ENCODE measurements at places on chromosomes 3 and 15. TPM values are rescaled to one million over a fixed set of nuclear protein-coding genes. Genes with fewer than 3 reads are reported as not detected.

GRCh38 chr3:175656461-175656860, 797.3 kb downstream of the NAALADL2 start:
- no peak for DNase-seq

GRCh38 chr3:171480526-171480925, 20.3 kb upstream of the TNIK start:
- DNase-seq, result no peak

DNA sequence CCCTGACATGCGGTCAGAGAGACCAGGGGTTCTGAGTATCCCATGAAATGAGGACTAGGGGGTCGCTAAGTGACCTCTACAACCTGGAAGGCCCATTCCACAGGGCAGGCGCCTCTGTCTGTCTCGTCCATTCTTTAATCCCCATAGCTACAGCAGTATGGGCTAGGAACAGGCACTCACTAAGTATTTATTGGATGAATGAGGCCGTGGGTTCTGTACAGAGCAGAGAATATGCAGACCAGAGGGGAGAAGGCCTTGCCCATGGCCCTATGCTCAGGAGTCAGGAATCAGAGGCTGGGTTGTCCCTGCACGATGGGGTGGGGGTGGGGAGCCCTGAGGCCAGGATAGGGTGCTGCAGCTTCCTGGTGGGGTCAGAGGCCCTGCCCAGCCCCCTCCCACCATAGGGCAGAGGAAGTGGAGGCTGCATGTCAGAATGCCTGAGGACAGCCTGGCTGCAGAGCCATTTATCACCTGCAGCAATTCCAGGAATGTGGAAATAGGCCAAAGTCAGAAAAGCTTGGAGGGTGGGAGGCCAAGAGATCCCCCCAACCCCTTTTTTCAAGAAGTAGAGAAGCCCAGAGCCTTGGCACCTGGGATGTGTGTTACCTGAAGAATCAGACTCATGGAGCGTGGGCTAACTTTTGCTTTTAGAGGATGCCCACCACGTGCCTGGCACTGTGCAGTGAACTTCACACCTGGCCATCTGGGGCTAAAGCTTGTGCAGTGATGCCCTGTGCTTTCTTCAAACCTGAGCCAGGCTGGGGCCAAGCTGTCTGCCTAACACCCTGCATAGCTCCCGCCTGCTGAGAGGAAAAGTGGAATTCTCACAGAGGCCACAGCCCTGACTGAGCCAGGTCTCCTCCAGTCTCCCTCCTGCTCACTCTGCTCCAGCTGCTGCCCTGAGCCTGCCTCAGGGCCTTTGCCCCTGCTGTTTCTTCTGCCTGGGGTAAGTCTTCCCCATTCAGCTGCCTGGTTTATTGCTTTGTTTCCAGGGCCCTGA, 109.4 kb downstream of the WNT7A start:
- DNase-seq, result peak; percentile 64

DNA sequence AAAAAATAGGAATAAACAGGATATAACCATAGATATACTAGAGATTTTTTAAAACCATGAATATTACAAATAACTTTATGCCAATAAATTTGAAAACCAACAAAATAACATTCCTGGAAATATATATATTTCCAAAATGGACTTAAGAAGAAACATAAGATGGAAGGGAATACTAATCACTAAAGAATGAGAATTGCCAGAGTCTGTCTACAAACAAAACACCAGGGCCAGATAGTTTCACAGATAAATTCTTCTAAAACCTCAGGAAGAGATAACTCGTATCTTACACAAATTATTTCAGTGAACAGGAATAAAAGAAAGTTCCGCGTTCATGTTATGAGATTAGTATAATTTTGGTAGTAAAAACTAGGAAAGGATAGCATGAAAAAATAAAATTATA, 107.3 kb downstream of the HERC1 start:
- DNase-seq, result no peak

- DNase-seq, result no peak
Measured at GRCh38 chr3:62229211-62229610, 144.1 kb downstream of the FEZF2 start.

DNA sequence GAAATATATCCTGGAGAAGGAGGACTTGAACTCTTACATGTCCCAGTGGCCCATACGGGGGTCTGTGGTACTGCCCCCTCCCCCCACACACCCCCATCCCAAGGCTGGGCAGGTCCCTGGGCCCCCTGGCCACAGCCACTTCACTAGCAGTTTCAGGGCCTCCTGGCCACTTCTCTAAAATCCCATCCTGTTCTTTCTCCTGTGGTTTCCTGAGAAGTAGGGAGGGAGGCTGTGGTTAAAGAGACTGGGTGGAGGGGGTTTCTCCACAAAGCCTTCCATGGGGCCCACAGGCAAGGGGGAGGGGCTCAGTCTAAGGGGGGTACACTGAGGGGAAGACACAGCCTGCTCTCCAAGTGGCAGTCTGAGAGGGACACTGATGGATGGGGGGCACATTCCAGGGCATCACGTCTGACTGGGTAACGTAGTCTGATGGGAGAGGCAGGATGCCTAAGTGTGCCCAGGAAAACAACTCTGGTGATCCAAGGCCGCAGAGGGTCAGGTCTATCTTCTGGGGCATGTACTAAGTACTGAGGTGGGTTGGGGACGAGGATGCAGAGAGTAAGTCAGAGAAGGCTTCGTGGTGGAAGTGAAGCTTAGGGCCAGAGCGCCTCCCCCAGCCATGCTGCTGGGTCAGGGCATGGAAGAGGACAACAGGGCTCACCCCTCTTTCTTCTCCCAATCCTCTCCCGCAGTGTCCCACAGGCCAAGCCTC, 48.0 kb upstream of the C15orf39 start:
- DNase-seq, result no peak

DNA sequence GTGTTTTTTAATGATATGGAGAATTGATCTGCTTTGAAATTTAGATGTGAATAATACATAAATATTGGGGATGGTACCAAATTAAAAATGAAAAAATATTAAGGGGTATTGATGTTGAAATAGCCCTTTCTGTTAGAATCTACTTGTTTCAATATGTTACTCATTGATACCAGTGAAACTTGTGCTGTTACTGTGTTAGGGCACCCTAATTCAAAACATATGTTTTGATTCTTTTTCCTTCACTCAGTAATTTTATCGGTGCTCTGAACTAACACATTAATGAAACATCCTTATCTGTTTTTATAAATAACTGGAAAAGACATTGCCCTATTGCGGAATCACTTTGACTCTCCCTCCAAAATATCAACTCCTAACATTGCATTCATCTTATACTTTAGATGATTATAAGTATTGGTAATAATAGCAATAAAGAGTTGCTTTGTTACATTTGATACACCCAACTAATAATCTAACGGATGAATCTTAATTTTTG, 52.0 kb upstream of the CCNB2 start:
- DNase-seq, result no peak

- no peak for DNase-seq
Measured at GRCh38 chr3:144816323-144816722, 844.7 kb downstream of the DIPK2A start.

DNA sequence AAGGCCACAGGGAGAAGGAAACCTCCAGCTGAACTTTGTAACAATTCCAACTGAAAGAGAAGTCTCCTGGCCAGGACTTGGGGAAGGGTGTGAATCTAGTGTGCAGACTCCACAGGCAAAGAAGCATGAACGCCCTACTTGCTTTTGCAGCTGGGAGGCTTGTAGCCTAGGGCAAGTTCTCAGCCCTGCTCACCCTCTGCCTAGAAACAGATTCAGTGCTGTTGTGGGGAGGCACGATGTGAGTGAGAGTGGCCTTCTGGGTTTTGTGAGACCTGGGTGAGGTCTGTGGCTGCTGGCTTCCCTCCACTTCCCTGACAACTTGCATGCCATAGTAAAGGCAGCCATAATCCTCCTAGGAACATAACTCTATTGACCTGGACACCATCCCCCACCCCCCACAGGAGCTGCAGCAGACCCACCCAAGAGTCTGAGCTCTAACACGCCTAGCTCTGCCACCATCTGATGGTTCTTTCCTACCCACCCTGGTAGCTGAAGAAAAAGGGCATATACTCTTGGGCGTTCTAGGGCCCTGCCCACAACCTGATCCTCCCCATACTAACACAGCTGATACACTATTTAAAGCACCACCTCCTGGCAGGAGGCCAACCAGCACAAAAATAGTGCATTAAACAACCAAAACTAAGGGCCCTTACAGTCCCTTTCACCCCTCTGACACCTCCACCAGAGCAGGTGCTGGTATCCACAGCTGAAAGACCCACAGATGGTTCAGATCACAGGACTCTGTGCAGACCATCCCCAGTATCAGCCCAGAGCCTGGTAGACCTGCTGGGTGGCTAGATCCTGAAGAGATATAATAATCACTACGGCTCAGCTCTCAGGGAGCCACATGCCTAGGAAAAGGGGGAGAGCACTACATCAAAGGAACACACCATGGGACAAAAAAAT, 426.5 kb downstream of the IGSF11 start:
- no peak for DNase-seq

GRCh38 chr3:126389112-126389793, 5.5 kb upstream of the CFAP100 start:
- DNase-seq, result peak; percentile 95

DNA sequence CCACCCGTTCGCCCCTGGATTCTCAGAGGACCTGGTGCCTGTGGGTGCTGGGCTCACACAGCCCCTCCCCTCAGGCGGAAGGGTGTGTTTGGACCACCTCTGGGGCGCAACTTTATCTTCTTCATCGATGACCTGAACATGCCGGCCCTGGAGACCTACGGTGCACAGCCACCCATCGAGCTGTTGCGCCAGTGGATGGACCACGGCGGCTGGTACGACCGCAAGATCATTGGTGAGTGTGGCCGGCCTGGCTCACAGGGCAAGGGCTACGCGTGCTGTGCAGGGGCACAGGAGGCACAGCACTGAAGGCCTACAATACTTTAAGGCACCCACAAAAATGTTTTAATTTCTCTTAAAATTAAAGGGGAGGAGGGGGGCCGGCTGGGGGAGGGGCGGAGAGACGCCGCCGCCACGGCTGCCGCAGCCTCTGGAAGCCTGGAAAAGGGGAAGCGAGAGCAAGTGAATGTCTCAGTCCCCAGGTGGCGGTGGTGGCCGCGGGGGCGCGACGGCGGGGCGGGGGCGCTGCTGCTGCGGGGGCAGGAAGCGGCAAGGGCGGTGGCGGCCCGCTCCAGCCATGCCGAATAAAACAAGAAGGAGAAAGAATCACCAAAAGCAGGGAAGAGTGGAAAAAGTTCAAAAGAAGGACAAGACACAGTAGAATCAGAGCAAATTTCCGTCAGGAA, 56.8 kb downstream of the DNAH1 start:
- DNase-seq, result no peak

DNA sequence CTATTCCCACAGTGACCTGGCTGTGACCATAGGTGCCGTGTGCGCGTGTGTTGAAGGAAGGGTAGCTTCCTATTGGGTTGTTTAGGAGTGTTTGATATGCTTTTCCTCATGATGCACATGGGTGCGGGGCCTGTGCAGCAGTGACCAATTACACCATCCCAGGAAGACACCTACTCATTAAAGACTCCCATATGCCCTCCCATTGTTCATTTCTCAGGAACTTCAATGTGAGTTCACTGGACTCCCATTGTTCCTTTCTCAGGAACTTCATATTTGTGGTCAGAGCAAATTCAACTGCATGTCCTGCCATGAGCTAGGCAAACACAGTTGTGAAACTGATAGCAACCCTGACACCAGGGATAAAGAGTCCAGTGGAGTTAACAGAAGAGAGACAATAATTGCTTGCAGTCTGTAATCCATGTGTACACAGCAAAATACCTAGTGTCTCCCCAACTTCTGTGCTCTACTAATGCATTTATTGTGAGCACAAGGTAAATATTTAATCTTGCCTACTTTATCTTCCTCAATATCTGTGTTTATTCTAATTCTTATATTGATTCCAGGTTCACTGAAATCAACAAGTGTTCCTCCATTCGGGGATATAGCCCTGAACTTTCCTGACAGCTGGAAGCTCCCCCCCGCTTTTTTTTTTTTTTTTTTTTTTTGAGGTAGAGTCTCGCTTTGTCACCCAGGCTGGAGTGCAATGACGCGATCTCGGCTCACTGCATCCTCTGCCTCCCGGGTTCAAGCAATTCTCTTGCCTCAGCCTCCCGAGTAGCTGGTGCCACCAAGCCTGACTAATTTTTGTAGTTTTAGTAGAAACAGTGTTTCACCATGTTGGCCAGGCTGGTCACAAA, 57.5 kb upstream of the GCNT3 start:
- DNase-seq, result peak; percentile 54

GRCh38 chr3:104578558-104578957, 788.2 kb upstream of the ALCAM start:
- no peak for DNase-seq

- DNase-seq, result no peak
Measured at GRCh38 chr15:32870240-32871033, 152.6 kb downstream of the GREM1 start.

GRCh38 chr3:182389071-182389815, 404.1 kb upstream of the ATP11B start:
- peak; percentile 26 for DNase-seq

DNA sequence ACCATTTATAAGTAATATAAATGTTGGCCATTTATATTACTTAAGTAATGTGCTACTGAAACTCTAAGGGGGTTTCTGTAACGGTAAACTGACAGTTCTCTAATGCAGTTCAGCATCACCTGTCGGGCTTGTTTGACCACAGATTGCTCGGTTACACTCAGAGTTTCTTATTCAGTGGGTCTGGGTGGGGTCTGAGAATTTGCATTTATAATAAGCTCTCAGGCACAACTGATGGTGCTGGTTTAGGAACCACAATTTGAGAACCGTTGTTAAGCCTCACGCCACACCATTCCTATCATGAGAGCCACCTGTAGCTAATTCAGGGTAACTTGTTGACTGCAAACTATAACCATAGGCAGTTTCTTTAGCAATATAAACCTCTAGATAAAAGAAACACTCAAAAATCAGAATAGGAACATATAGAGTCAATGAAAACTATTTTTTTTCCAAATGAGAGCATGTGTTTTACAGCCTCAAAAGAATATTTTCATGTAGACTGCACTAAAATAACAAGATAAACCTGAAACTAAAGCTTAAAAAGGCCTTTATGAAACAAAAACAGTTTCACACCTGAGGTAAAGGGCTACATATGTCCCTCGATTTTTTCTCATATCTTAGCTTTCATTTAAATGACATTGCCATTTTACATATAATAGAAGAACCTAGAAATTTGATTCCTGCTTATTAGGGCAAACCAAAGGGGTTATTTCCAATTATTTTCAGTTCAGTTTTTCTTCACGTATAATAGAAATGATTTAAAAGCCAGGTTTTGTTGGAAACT, 604.8 kb downstream of the UNC13C start:
- DNase-seq, result no peak

The PAQR5 gene
- polyA plus RNA-seq, result 4.7 TPM

The SLC6A1 gene
- polyA plus RNA-seq, result 3.6 TPM

The PPP4R2 gene
- 58.8 TPM for polyA plus RNA-seq

The VPS8 gene
- polyA plus RNA-seq, result 24.9 TPM
